Naive thymus-derived CD8-positive, alpha-beta T cell (primary cell): ENCODE measurements at places on chromosomes 12 and 14. TPM values are rescaled to one million over a fixed set of nuclear protein-coding genes. Genes with fewer than 3 reads are reported as not detected.

DNA sequence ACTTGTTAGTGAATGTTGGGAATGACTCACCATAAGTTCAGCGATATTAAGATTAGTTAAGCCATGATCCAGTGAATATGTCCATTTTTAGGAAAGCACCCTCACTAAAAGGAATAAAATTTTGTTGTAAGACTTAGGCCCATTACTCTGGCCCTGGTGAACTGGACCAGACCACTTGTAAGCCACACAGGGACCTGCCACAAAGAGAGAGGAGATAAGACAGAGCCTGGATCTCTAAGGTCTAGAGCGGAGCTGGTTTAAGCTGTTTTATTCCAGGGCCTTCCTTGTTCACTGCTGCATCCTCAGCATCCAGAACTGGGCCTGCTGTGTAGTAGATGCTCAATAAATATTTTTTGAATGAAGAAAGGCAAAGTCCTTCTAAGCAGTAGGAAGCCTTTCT is 79.1 kb downstream of the CRADD start:
- no peak overlapping the region for H3K27ac ChIP-seq
- H3K4me1 ChIP-seq, result peaks cover 4% of the 10 kb centered on the region
- H3K4me3 ChIP-seq, result no peak overlapping the region
- H3K36me3 ChIP-seq, result peaks cover 22% of the 10 kb centered on the region
- no peak for DNase-seq
- H3K27me3 ChIP-seq, result no peaks in the 10 kb centered on the region

DNA sequence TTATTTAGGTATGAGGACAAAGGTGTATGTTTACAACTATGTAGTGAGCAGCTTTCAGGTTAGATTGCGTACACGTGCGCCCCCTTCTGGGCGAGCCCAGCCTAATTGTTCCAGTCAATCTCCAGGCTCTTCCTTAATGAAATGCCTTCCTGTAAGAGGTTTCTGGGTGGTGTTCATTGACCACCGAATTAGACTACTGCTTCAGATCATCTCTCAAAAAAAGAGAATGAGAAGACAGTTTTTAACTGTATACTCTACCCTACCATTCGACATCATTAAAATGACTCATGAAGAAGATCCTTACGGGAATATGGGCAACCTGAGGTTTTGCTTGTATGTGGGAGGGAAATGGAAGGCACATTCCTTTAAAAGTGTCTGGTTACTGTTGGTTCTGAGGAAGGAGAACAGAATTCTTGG is 2.1 kb downstream of the LUM start:
- H3K27ac ChIP-seq, result no peak overlapping the region
- H3K27me3 ChIP-seq, result peaks cover 3% of the 10 kb centered on the region
- DNase-seq, result no peak
- no peak overlapping the region for H3K4me3 ChIP-seq

- no peak overlapping the region for H3K27ac ChIP-seq
- H3K4me1 ChIP-seq, result peaks cover 41% of the 10 kb centered on the region
- no peaks in the 10 kb centered on the region for H3K36me3 ChIP-seq
- peaks cover under 1% of the 10 kb centered on the region for H3K27me3 ChIP-seq
- no peak overlapping the region for H3K4me3 ChIP-seq
- no peak for DNase-seq
Measured at GRCh38 chr14:23158779-23159178, 24.7 kb downstream of the SLC7A8 start.

GRCh38 chr12:88934163-88934747 is 354.0 kb upstream of the KITLG start:
- no peaks in the 10 kb centered on the region for H3K36me3 ChIP-seq
- no peaks in the 10 kb centered on the region for H3K4me1 ChIP-seq
- no peak for DNase-seq
- H3K4me3 ChIP-seq, result no peak overlapping the region
- peaks cover 10% of the 10 kb centered on the region for H3K27me3 ChIP-seq

DNA sequence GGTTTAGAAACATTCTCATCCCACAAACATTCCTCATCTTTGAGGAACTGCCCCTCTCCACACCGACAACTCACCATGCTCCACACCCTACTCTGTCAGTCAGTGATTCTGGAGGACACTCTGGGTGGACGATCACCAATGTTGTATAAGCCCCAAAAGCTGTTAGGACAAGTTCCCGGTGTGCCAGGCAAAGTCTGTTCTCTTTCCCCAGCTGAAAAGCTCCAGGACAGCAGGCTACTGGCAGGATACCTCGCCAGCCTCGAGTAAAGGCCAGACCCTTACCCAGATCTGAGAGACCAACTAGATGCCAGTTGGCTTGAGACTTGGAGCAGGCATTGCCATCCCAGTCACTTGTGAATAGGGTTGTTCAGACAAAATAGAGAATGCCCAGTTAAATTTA is 12.0 kb downstream of the KRT5 start:
- DNase-seq, result no peak
- H3K4me3 ChIP-seq, result no peak overlapping the region
- H3K36me3 ChIP-seq, result peaks cover 11% of the 10 kb centered on the region
- H3K4me1 ChIP-seq, result peaks cover 8% of the 10 kb centered on the region
- no peak overlapping the region for H3K27ac ChIP-seq
- peaks cover 16% of the 10 kb centered on the region for H3K27me3 ChIP-seq

DNA sequence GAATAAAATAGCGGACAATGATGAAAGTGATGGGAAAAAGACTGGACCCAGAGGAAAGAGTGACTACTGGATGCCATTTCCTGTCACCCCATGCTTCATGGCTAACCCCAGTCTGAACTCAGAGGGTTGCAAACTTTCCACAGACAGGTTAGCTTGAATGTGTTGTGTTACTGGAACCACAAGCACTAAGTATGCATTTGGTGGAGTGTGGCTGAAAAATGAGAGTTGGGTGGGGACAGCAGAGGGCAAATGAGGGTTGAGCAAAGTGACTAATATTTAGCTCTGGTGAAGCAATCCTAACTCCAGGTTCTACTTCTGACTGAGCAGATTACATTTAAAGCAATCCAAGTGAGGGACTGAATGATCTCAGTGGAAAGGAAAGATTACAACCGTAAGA is 1.6 kb downstream of the SLC16A7 start:
- H3K27ac ChIP-seq, result peak overlapping the region; percentile 97
- peak overlapping the region; percentile 95 for H3K4me3 ChIP-seq
- peaks cover 70% of the 10 kb centered on the region for H3K4me1 ChIP-seq
- DNase-seq, result peak; percentile 54
- no peaks in the 10 kb centered on the region for H3K27me3 ChIP-seq
- no peaks in the 10 kb centered on the region for H3K36me3 ChIP-seq

DNA sequence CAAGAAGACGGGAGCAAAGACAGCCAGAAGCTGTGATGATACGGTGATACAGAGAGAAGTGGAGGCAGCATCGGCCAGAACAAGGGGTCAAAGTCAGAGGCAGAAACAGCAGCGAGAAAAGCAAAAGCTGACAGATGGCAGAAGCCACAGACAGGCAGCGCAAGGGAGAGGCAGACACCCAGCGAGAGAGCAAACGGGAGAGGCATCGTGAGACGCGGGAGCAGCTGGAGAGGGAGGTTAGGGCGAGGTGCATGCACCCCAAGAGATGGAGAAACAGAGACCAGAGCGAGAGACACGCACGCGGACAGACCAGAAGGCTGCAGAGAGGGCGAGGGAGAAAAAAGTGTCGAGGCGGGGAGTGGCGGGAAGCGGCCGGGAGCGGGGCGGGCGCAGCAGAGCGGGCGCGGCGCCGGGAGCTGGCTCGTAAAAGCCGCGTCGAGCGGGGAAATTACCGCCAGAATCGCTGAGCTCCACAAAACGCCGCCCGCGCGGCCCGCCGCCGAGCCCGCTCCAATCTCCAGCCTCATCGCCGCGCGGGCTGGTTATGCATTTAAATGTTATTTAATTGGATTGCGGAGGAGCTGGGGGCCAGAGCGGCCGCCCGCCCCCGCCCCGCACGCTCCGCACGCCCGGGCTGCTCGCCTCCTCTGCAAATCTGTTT is 15.6 kb downstream of the SMUG1 start:
- no peak overlapping the region for H3K27ac ChIP-seq
- no peak for DNase-seq
- H3K4me3 ChIP-seq, result no peak overlapping the region
- peaks cover 5% of the 10 kb centered on the region for H3K36me3 ChIP-seq
- no peaks in the 10 kb centered on the region for H3K27me3 ChIP-seq

- H3K4me3 ChIP-seq, result no peak overlapping the region
- no peak overlapping the region for H3K27ac ChIP-seq
- H3K27me3 ChIP-seq, result no peaks in the 10 kb centered on the region
- peaks cover 3% of the 10 kb centered on the region for H3K36me3 ChIP-seq
- H3K4me1 ChIP-seq, result no peaks in the 10 kb centered on the region
Measured at GRCh38 chr14:102993523-102993922, 63.8 kb downstream of the CDC42BPB start.

The HOXC12 gene
- total RNA-seq, result not detected
